ENCODE measurements at places on chromosomes 6 and 20. TPM values are rescaled to one million over a fixed set of nuclear protein-coding genes. Genes with fewer than 3 reads are reported as not detected.
A peak's percentile ranks its signal among the peaks of the same experiment; 100 is the strongest.

DNA sequence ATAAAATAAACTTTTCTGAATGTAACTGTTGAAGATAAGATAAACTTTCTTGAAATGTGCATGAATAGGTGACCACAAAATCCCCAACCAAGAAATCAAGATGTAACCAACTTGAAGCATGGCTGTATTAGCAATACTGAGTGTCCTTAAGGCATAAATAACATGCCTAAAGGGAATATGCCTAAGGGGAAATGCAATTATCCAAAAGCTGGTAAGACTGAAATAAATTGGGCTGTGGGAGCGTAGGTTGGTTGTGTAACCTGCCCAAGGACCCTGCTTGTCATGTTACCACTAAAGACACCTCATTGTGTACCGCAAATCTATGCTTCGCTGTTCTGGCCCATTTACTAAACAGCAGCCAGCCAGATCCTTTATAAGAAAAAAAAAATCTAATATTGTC is 200.8 kb upstream of the PDE10A start:
- H3K4me1 ChIP-seq, result no peaks in the 10 kb centered on the region
- H3K27ac ChIP-seq, result no peak overlapping the region
- H3K4me3 ChIP-seq, result no peak overlapping the region
- peaks cover 23% of the 10 kb centered on the region for H3K27me3 ChIP-seq
- no peak for DNase-seq
- H3K36me3 ChIP-seq, result peaks cover 4% of the 10 kb centered on the region

DNA sequence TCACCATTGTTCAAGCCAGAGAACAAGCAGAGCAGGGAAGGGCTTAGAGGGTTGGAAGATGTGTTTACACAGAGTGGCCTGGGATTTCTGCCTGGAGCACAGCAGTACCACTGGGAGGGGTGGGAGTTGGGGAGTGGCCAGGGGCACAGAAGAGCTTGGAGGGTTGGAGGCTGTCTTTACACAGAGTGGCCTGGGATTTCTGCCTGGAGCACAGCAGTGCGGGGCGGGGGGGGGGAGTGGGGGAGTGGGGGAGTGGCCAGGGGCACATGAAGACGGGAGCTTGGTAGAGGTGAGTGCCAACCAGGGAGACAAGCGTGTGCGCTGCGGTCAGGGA is 50.9 kb downstream of the WDR27 start:
- no peak for DNase-seq
- H3K27ac ChIP-seq, result no peak overlapping the region
- H3K4me1 ChIP-seq, result peaks cover 11% of the 10 kb centered on the region
- H3K36me3 ChIP-seq, result peaks cover 5% of the 10 kb centered on the region

DNA sequence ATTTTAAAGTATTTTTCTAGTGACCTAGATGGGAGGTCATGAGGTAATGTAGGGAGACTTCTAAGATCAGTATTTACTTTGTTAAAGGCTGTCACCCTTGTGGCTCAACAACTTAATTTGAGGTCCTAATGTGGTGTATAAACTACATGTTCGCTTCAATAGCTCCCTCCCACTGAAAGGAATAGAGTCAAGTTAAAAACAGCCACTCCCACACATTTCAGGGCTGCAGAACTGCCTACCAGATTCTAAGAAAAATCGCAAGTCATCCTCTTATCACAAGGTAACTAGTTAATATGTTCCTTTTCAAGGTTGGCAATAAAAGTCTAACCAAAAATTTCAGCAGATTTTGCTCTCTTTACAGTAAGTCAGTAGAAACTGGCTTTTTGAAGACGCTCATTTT is 15.1 kb downstream of the GSTA1 start:
- DNase-seq, result no peak
- H3K4me3 ChIP-seq, result no peak overlapping the region
- H3K36me3 ChIP-seq, result no peaks in the 10 kb centered on the region

Gene SRPK1
- total RNA-seq, result 44.9 TPM

Gene OR2H2
- not detected for total RNA-seq

- no peaks in the 10 kb centered on the region for H3K4me1 ChIP-seq
- DNase-seq, result no peak
- H3K4me3 ChIP-seq, result no peak overlapping the region
- H3K36me3 ChIP-seq, result peaks cover 7% of the 10 kb centered on the region
Observed at GRCh38 chr6:20952699-20953474, 418.6 kb downstream of the CDKAL1 start.

- no peak overlapping the region for H3K4me3 ChIP-seq
- no peak overlapping the region for H3K27ac ChIP-seq
- peaks cover 29% of the 10 kb centered on the region for H3K4me1 ChIP-seq
- no peaks in the 10 kb centered on the region for H3K27me3 ChIP-seq
Observed at GRCh38 chr6:4883298-4883697, 107.1 kb downstream of the CDYL start.

DNA sequence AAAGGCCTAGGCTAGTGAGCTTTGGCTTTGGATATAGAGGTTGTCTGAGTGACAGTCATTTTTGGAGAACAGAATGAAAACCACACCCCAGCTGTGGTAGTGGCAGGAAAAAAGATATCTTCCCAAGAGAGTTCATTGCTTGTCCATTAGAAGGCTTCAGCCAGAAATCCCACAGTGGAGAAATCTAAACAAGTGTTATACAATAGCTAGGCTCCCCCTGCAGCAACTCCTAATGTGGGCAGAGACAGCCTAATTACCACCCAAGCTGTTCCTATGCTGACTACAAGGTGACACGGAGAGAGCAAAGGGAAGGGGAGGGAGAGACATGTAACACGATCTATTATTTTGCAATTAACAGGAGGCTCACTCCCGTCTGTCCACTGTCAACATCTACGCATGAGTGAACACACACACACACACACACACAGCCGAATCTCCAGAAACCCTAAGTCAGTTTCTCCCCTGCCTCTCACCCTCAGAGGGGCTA is 147.5 kb upstream of the TCF21 start:
- H3K4me3 ChIP-seq, result no peak overlapping the region
- H3K36me3 ChIP-seq, result no peaks in the 10 kb centered on the region
- H3K4me1 ChIP-seq, result no peaks in the 10 kb centered on the region
- no peak overlapping the region for H3K27ac ChIP-seq

Gene BPI
- total RNA-seq, result not detected

- H3K27ac ChIP-seq, result no peak overlapping the region
- H3K4me1 ChIP-seq, result peaks cover 31% of the 10 kb centered on the region
- no peaks in the 10 kb centered on the region for H3K36me3 ChIP-seq
- H3K4me3 ChIP-seq, result no peak overlapping the region
- no peaks in the 10 kb centered on the region for H3K27me3 ChIP-seq
Observed at GRCh38 chr6:143579703-143580102, 68.2 kb upstream of the FUCA2 start.

DNA sequence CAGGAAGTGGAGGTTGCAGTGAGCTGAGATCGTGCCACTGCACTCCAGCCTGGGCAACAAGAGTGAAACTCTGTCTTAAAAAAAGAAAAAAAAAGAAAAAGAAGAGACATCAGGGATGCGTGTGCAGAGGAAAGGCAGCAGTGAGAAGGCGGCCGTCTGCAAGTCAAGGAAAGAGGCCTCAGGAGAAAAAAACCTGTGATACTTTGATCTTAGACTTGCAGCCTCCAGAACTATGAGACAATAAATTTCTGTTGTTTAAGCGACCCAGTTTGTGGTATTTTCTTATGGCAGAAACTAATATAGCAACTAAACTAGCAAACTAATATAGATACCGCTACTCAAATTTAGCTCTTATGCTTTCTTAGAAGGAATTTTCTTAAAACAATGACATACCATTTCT is 36.1 kb downstream of the FGD2 start:
- peak overlapping the region; percentile 41 for H3K27ac ChIP-seq
- peaks cover 14% of the 10 kb centered on the region for H3K4me1 ChIP-seq

- peaks cover 7% of the 10 kb centered on the region for H3K27me3 ChIP-seq
- no peak overlapping the region for H3K4me3 ChIP-seq
- H3K4me1 ChIP-seq, result no peaks in the 10 kb centered on the region
- no peak for DNase-seq
Observed at GRCh38 chr6:82534876-82535275, 171.3 kb downstream of the TPBG start.

DNA sequence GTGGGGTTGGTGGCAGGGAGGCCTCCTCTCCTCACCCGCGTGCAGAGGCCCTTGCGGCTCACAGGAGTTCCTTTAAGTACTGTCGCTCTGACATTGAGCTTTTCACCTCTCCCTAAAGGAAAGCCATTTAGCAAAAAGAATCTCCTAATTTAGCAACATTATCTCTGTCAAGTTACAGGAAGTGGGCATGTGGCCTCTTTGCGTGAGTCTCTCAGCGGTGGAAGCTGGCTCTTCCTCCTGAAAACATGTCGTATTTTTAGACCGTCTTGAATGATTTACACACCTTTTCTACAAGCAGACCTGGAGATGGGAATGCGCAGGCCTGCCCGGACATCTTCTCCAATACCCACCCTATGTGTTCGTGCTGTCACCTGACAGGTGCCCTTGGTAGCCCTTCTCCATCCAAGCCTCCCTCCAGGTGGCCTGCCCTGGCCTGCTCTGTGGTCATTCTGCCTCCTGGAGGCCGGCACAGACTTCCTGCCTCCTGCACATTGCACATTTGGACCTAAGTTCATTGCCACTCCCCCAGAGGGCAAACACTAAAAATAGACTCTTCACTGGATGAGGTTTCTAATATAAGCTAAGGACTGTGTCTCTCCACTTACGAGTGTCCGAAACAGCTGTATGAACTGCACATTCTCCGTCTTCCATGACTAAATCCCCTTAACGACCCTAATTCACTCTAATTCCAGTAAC is 18.5 kb upstream of the PHACTR3 start:
- DNase-seq, result no peak
- H3K36me3 ChIP-seq, result no peaks in the 10 kb centered on the region
- peaks cover 5% of the 10 kb centered on the region for H3K4me1 ChIP-seq
- H3K27me3 ChIP-seq, result peaks cover 21% of the 10 kb centered on the region
- H3K4me3 ChIP-seq, result no peak overlapping the region

- no peak for DNase-seq
- H3K27me3 ChIP-seq, result no peaks in the 10 kb centered on the region
- H3K4me1 ChIP-seq, result peaks cover 18% of the 10 kb centered on the region
- no peaks in the 10 kb centered on the region for H3K36me3 ChIP-seq
- H3K27ac ChIP-seq, result no peak overlapping the region
Observed at GRCh38 chr6:83311231-83311630, 118.1 kb downstream of the RWDD2A start.

DNA sequence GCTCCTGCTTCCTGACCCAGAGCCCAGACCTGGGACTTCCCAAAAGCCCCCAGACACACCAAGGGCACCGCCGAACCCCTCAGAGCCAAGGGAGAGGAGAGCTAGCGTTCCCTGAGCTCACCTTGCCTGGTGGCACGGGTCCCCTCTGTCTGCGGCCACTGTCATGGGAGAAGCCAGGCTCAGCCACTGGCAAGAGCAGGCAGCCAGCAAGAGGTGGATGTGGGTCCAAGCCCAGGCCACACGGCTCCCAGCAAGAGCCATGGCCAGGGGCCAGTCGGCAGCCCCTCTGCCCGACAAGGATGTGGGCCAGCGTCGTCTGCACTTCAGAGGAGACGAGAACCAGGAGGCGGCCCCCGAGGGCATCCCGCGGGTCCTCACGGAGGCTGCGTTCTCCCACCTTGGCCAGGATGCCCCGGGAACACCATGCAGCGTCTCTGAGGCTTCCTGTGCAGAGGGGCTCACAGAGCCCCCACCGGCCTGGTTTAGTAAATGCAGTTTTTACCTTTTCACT is 2.2 kb upstream of the PPDPF start:
- no peak overlapping the region for H3K27ac ChIP-seq
- peak overlapping the region; percentile 31 for H3K4me3 ChIP-seq
- H3K27me3 ChIP-seq, result no peaks in the 10 kb centered on the region
- DNase-seq, result no peak
- H3K36me3 ChIP-seq, result no peaks in the 10 kb centered on the region
- peaks cover 7% of the 10 kb centered on the region for H3K4me1 ChIP-seq

- no peaks in the 10 kb centered on the region for H3K4me1 ChIP-seq
- H3K36me3 ChIP-seq, result peaks cover 7% of the 10 kb centered on the region
- no peak for DNase-seq
- peaks cover 6% of the 10 kb centered on the region for H3K27me3 ChIP-seq
- H3K4me3 ChIP-seq, result no peak overlapping the region
- H3K27ac ChIP-seq, result no peak overlapping the region
Observed at GRCh38 chr20:38405132-38405531, 30.0 kb downstream of the SNHG17 start.

Data from T-helper 17 cell (primary cell).